NCI-H1105 treated with DMSO at 0.1 percent for 48 hours (cell line): ENCODE measurements at places on chromosomes 3 and 15.

DNA sequence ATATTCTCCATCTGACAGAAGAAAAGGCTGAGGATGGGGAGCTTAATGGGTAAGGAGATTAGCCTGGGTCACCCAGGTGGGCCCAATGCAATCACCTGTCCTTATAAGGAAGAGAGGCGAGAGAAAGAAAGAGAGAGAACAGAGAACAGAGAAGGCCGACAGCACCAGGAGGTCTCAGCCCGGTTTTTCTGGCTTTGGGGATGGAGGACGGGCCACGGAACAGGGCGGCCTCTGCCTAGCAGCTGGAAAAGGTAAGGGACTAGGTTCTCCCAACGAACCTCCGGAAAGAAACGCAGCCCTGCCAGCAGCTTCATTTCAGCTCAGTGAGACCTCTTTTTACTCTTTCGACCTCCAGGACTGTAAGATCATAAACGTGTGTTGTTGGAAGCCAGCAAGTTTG, 196.0 kb upstream of the LYSMD4 start:
- no peak for DNase-seq

DNA sequence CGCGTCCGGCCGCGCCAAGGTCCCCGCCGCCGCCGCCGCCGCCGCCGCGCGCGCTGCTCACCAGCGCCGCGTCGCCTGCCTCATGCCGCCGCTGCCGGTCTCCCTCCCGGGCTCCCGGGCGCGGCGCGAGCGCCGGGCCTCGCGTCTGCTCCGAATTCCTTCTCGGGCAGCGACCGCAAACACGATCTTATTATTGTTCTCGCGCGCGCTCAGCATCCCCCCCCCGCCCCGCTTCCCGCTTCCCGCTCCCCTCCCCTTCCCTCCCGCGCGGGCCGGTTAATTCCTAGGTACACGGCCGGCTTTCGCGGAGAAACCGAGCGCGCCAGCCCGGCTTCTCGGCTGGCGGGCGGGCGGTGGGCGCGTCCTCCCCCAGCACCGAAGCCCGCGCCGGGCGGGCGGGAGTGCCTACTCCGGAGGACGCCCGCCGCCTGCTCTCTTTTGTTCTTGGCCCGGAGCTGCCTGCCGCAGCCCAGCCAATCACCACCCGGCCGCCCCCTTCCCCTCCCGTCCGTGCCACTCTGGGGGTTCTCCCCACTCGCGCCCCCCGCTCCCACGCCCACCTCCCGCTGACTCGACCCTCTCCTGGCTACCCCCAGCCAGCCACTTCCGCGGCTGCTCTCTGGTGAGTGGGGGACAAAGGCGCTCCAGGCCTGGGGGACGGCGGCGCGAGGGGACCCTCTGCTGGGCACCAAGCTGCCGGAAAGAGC, at the start of gene HDGFL3:
TSS of gene HDGFL3 (minus strand) at position 164 of the 707 bp plus-strand sequence. CDS start 409 bp downstream, outside the sequence.
- DNase-seq = peak; percentile 44

DNA sequence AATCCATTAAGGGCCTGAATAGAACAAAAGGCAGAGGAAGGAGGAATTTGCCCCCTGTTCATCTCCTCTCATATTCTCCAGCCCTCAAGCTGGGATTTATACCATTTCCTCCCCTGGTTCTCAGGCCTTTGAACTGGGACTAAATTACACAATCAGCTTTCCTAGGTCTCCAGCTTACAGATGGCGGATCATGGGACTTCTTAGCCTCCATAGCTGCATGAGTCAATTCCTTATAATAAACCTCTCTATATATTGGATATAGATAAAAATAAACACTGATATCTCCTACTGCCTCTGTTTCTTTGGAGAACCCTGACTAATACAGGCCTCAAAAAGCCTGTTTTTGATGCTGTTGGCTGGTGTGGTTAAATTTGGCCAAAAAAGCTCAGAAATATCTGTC, 84.5 kb upstream of the TMEM108 start:
- DNase-seq = no peak

DNA sequence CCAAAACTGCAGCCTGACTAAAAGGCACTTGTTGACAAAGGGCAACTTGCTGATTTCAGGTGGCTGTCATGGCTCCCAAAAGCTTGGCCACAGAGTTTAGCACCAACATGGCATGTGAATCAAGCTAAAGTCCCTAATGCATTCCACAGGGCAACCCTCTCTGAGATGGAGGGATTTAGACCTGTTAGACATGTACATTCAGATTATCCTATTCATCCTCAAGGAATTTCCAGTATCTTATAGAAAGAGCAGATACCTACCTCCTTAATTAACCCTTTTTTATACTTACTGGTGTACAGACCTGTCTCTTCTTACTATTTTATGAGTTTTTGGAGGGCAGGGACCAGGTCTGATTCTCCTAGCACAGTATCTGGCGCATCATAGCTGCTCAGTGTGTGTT, 31.3 kb downstream of the ACP3 start:
- DNase-seq = no peak

DNA sequence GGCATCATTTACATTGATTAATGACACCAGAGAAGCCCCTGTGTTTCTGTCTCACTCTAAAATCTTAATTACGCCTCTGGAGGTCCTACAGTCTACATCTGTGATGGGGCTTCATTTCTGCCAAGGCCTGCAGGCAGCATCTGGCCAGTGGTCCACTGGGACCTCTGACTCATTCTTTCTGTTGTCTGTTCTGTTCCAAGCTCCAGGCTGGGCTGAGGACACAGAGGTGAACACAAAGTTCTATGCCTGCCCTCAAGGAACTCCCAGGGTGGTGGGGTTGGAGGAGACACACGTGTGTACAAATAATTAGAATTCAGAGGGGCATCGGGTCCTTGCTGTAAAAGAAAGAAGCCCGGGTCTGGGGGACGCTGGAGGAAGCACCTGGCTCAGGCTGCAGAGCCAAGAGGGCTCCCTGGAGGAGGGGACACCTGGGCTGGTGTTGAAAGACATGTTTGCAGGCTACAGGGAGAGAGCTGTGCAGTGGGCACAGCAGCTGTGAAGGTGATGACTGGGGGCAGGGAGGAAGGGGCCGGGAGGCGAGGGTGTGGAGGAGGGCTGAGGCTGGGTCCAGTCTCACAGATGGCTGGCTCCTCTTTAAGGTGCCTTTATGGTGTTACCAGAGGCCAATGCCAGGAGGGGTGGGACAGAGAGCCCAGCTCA, 103.3 kb upstream of the PRR23E start:
- DNase-seq = no peak

DNA sequence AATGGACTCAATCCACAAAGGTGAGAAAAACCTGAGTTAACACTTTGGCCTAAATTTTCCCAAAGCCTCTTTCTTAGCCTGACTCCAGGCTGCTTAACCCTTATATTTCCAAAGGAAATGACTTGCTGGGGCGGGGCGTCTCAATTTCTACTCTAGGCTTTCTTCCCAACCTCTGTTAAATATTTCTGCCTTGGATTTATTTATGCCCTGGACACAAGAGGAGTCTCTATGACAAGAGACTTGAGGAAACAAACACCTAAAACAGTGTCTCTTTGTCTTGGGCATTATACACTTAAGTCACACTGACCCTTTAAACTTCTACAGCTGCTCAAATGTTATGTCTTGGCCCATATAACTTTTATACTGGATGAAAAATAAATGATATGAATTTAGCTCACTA, 28.3 kb upstream of the AP4E1 start:
- DNase-seq = no peak

DNA sequence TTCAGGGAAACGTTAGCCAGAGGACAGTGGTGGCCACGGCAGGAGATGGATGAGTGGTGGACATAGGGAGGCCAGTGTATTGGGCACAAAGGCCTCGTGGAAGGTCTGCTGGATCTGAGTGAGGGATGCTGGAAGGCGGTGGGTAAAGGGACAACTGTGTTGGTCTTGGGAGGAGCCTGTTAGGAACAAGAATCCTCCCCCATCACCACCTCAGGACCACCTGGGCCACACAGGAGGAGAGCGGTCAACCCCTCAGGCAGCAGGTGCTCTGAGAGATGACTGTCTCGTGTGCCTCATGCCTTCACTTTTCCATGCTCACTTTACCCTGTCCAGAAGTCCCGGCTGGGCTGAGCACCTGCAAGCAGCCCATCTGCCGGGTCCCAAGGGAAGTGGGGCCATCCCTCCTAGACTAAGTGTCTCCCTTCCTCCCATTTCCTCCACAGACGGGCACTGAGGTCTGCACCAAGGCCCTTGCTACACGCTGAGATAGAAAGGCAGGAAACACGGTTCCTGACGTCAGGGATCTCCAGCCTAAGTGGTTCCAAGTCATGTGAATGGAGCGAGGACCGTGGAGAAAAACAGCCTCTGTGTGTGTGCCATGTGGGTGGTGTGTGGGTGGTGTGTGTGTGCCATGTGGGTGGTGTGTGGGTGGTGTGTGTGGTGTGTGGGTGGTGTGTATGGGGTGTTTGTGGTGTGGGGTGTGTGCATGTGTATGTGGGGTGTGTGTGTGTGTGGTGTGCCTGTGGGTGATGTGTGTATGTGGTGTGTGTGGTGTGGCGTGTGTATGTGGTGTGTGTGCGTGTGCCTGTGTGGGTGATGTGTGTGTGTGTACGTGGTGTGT, 47.8 kb upstream of the CTSH start:
- no peak for DNase-seq

DNA sequence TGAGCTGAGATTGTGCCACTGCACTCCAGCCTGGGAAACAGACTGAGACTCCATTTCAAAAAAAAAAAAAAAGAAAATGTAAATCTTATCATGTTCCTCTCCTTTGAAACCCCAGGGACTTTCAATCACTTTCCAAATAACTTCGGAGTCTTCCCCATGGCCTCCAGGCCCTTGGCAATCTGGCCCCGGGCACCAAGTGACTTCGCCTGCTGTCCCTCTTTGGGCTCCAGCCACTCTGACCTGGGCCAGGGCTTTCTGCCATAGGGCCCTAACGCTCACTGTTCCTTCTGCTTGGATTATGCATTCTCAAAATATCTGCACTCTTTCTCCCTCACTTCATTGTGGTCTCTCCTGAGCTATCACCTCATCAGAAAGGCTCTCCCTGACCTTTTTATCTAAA, 260.9 kb downstream of the KLF13 start:
- DNase-seq = no peak

GRCh38 chr3:127418560-127419147, 130.8 kb upstream of the PRR20G start:
- DNase-seq = no peak

- DNase-seq = peak; percentile 18
These were observed 6.4 kb downstream of the CADM2 start for GRCh38 chr3:84965141-84965540.

DNA sequence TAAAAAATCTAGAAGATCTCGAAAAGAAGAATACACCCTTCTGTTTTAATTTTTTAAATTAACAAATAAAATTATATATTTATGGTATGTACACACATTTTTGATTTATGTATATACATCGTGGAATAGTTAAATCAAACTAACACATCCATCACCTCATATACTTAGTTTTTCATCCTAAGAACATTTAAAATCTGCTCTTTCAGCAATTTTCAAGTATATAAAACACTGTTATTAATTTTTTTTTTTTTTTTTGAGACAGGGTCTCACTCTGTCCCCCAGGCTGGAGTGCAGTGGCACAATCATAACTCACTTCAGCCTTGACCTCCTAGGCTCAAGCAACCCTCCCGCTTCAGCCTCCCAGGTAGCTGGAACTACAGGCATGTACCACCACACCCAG, 32.8 kb upstream of the ACAP2 start:
- no peak for DNase-seq

DNA sequence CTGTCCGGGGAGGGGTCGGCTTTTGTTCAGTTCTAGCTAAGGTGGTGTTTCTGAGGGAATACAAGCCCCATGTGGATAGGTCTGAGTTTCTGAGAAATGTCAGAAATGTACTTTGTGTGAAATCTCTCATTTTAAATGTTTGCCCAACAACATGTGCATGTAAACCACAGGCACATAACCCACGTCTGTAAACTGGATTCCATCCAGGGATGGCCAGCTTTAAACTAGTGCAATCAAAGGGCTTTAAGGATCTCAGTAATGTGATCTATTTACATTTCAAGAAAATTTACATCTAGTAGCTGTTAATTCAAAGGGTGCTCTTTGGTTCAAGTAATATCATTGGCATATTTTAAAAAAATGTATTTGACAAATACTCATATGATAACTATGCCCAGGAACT, 52.0 kb downstream of the POLR2M start:
- peak; percentile 21 for DNase-seq

DNA sequence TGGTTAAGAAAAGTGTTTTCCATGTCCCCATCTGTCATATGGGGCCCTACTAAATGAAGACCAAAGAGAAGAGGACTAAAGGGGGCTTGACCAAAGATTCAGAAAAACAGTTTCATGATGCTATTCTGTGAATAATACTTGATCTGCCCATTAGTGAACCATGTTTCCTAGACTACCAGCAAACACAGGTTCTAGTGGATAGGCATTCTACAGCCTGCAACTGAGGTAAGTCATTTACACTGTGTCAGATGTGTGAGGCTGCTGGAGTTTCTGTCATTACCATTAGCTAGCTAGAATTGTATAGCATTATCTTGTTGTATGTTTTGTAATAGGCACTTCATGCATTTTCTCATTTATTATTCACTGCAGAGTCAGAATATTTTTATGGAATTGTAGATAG, 6.6 kb downstream of the GPR171 start:
- no peak for DNase-seq

- no peak for DNase-seq
These were observed 34.6 kb upstream of the PPIB start for GRCh38 chr15:64197425-64197824.

- DNase-seq = no peak
These were observed 22.3 kb downstream of the FANCD2OS start for GRCh38 chr3:10085738-10086137.

DNA sequence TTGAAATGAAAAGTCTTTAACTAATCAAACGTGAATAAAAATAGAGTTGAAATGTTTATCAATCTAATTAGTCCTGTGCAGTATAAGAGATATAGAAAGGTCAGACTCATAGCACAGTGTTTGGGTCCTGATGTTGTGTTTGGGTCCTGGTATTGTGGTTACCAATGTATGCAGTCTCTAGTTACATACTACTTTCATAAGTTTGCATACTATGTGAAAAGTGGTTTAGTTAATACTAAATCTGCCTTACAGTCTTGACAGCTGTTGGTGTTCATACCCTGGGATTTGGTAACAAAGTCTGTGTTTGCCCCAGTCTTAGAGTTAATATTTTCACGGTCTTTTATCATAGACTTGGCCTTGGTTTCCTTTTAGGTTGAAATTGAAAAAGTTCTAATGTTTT, 41.7 kb downstream of the KIF15 start:
- no peak for DNase-seq

DNA sequence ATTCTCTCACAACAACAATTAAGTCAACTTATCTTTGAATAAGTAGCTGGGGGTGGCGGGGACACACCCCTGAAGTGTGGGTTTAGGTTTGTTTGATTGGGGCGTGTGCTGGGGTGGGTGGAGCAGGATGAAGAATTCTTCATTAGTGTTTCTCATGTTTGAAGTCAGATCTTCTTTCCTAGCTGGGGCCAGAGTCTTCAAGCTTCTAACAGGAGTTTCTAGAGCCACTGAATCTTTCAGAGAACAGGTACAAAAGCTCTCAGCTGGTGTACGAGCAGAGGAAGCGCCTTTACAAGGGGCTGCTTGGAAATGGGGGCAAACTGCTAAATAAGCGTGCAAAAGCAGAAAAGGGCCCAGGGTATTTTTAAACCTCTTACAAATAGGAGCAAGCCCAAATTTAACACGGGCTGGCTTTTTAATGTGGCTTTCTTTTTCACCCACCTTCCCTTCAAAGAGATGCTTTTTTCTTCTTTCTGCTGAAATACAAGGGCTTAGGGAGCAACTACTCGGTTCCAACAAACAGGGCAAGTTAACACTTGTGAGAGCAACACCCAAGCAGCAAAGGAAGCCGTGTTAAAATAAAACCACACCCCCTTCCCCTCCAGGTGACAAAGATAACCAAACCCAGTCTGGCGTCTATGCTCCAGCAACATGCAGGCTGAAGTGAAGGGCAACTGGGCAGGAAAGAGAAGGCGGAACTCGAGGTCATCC, 86.9 kb upstream of the RASGRP1 start:
- no peak for DNase-seq

- DNase-seq = no peak
These were observed 19.8 kb downstream of the WDR73 start for GRCh38 chr15:84634228-84634837.
